ENCODE measurements at places on chromosomes 2 and 18.

DNA sequence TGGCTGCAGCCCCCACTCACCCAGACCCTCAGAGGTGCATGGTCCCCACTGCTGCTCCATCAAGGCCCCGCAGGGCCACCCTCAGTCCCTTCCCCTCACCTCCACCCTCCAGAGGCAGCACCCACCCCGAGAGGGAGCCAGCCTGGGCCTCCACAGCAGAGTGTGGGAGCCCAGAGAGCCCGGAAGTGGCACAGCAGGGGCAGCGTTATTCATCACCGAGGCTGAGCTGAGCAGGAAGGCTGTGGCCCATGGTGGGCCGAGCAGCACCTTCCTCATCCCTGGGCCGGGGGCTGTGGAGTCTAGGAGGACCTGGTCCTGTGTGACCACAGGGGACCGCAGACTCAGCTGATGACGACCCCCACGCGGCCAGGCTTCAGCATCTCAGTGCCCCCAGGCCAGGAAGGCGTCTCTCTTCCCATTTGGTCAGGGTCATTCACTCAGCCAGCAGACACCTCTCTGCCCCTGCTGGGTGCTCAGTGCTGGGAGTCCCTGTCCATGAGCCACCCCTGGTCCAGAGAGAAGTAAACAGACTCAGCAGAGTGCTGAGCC is 258.1 kb downstream of the ATAD2B start:
- DNase-seq = no peak

DNA sequence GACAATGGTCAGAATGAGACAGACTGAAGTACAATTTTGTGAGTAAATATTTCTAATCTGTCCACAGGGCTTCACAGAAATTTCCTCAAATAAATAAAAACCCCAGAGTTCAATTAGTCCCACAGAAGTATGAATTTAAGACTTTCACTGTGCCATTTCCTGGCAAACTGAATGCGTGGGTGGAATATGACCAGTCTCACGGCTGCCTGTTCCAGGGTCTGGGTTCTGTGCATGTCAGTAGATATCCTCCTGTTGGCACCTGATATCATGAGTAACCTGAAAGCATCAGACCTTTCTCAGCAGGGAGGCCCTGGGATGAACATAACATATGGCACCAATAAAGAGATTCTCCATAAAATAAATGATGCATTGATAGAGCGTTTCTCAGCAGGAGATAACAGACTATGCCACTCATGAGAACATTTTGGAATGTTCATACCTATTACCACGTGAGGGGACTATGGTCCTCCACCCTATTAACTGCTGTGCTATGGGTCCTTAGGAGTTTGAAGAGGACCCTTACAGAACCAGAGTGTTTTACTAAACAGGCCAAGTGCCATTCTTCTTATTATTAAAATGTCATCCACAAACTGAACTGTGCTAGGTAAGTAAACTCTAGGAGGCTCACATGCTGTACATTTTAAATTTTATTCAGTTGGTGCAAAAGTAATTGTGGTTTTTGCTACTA is 10.6 kb upstream of the MALL start:
- no peak for DNase-seq

DNA sequence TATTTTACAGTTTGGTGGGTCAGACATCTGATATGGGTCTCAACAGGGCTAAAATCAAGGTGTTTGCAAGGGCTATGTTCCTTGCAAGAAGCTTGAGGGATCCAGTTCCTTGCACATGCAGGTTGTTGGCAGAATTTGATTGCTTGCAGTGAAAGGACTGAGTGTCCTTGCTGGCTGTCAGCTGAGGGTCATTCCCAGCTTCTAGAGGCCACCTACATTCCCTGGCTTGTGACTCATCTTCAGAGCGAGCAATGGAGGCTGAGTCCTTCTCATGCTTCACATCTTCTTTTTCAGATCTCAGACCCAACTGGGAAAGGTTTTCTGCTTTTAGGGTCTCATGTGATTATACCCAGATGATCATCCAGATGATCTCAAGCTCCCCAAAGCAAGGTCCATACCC is 12.4 kb downstream of the MEX3C start:
- DNase-seq = no peak

- DNase-seq = no peak
These were observed 190.1 kb upstream of the GLI2 start for GRCh38 chr2:120545521-120546047.

DNA sequence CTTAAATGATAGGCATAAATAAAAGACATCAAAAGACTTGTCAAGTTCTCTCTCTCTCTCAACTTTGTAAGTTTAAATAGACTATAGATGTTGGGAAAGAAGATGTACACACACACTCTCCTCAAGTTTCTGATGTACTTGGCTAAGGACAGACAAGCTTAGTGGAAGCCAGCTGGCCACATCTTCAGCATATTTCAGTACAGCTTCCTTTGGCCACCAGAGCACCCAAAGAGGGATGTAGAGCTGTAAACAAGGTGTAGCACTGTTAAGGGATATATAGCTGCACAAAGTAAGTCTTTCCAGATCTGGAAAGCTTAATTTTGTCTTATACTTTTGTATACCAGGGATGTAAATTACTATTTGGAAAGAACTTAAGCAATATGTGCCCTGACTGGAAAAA is 64.3 kb upstream of the MSTN start:
- DNase-seq = no peak

DNA sequence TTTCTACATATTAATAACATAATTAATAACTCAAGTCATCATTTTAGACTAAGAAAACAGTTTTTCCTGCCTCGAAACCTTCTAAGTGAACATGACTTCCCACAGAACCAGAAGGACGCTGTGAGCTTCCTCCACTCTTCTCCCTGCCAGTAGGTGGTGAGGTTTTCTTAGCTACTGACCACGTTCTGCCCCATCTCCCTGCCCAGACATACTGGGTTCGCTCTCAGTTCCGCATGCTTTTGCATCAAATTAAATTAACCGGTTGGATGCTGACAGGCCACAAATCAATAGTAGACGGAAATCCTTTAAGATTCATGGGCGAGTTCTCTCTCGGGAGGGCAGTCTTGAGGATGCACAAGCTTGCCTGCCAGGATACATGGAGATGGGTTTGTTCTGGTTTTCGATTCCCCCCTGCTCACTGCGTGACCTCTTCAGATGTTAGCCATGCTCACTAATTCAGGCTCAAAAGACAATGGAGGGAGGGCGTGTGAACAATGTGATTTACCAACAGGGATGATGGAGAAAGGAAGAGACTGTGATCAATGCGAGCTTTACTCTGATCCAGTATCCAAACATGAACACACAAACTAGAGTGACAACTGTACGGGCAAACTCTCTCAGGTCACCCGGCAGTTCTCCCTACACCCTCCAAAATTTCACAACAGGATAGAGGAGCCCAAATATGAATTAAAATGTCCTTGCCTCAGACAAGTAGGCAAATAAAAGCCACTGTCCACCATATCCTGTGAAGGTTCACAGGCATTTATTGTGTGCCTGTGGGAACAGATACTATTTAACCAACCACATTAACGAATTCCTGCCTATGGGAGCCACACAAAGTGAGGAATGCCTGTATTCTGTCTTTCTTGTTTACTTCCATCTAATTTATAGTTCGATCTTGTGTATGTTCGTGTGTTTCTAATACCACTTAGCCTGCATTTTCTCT is 375.7 kb downstream of the EIPR1 start:
- no peak for DNase-seq

GRCh38 chr18:25895518-25895917 is 194.9 kb downstream of the SS18 start:
- DNase-seq = no peak

- no peak for DNase-seq
These were observed 79.8 kb upstream of the LRPPRC start for GRCh38 chr2:44075541-44075940.

GRCh38 chr2:33652830-33653229 is 53.7 kb upstream of the FAM98A start:
- no peak for DNase-seq

GRCh38 chr18:63603355-63603754 is 16.2 kb downstream of the SERPINB13 start:
- no peak for DNase-seq

DNA sequence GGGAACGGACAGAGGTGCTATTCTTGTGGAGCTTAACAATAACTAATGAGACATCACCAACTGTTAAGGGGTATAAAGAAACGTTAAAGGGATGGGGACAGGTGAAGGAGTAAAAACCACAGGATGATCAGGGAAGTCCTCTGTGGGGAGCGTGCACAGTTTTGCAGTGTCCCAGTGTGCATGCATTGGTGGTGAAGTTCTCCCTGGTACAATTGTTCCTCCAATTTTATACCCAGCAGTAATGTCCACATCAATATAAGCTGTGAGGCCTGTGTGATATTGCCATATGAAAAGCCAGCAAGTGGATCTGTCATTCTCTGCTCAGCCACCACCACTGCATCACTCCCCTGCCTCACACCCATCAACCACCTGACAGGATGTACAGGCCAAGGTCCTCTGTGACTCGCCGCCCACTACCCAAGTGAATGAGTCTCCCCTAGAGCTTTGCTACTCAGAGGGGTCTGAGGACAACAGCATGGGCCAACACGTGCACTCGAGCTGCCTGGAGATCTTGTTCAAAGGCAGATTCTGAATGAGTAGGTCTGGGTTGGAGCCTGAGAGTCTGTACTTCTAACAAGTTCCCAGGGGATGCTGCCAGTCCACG is 4.6 kb downstream of the MLPH start:
- no peak for DNase-seq

DNA sequence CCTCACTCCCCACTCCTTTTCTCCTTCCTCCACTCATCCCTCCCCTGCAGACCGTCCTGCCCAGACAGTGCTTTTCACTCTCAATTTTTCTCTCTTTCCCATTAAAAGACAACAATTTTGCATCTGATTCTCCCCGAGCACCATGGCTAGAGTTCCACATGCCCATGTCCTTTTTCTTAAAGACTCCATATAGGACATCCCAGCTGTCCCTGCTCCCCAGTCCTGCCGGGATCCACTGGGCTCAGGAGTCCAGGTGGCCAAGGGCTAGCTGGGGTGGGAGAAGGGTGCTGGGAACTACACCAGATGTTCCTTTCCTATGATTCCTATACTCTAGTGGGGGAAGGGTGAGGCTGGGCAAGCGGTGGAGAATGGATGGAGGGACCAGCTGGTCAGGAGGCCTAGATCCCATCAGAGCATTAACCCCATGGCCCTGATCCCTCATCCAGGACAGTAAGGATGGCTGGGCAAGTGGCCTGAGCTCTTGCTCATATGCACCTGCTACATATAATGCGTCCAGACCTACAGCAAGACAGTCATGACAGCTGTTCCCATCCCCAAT is 52.8 kb upstream of the RMDN2 start:
- DNase-seq = no peak

- DNase-seq = no peak
These were observed 11.6 kb upstream of the PSD4 start for GRCh38 chr2:113162173-113162572.

DNA sequence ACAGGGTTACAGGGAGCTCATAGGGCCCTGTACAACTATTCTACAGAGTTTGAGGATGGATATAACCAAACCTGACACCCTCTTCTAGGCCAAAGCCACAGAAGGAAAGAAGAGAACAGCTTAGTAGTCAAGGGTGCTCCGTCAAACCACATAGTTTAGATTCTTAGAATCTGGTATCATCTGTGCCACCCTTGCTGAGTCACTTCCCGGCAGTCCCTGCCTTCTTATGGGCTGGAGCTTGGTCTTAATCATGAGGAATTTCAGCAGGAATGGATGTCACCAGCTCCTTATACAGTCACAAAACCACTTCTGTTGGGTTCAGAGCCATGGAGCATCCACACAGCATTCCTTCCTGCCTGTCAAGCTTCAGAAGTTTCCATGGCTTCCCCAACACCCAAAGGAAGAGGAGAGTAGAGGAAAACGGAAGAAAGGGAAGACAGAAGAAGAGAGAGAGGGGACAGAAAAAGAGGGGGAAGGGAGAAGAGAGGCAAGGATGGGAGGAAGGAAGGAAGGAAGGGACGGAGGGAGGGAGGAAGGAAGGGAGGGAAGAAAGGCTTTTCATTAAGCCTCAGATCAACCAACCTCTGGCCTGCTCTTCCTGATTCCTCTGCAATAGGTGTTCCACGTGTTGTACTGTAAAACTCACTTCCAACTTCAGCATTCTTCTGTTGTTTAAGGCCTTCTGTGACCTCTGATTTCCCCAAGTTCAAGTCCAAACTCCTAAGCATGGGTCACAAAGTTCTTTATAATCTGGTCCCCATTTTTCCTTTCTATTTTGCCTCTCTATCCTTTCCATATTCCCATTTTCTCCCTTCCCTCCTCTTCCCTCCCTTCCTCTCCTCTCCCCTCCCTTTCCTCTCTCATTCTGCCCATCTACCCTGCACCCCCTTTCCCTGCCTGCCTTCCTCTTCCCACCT is 246.1 kb upstream of the TNP1 start:
- no peak for DNase-seq

Measured in lower lobe of right lung (tissue), 2 donors.